ENCODE measurements at places on chromosomes 2 and 18.

DNA sequence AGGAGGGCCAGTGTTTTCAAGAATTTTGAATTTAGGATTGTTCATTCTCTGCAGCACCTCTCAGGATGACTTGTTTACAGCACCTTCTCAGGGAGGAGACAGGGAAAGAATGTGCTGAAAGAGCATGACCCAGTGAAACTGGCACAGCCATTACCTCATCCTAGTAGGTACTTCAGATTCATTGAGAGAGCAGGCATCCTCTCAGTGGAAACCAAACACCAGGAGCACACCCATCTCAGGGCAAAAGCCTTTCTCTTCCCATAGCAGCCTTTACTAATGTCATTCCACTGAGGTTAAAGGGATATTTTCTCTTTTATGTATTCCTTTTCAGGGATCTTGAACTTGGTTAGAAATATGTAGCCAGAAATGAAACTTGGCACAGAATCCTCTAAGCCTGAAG, 2.6 kb downstream of the MAP2 start:
- no peak for DNase-seq

DNA sequence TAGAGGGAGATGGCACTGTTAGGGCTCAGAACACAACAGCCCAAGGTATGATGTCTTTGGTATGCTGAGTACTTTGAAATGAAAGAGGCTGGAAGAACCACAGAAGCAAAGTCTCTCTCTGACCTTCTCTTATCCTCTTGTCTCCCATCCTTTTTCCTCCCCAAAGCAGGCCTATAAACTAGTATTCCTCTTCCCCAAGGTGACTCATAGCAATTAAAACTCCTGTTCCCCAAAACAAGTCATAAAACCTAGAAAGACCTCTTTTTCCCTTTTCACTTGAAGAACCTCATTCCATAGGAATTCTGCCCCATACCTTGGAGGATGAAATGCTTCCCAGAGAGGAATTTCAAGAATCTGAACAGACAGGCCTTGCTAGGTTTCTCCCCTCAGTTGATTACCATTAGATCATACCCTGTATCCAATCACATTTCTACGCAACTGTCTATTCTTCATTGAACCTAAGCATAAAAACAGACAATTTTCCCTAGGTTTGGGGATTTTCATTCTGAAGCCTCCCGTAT, 25.7 kb downstream of the MDH1 start:
- no peak for DNase-seq

- DNase-seq: no peak
Observed at GRCh38 chr2:184304006-184304405, 294.3 kb upstream of the ZNF804A start.

GRCh38 chr18:36805105-36805504, 23.7 kb downstream of the TPGS2 start:
- DNase-seq: no peak

DNA sequence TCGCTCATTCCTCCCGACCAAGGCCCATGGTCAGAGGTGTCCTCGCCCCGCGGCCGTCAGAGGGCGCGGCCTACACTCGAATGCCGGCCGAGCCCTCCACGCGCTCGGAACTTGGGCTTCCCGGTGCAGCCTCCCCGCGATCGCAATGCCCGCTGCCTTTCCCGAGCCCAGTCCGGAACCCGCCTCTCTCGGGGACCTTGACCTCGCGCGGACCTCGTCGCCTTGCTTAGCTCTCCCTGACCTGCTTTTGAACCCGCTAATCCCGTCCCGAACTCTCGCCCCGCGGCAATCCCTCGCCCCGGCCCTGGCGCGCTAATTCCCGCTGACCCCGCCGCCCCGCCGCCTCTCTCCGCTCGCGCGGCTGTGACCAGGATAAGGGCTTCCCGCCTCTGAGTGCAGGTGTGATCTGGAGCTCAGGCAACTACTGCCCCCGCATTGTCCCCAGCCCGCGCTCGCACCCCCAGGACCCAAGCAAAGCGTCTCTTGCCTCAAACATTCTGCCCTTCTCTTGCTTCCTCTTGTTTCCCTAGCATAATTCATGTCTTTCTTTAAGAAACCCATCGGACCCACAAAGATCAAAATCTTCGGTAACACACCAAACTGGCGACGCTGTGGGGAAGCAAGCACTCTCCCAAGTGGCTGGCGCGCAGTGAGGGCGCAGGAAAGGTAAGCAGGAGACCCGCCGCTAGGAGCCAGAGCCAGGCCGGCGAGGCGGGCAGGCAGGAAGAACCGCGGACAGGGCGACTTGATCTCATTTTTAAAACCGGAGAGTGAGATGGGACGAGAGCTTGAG, 46.6 kb upstream of the ATP6V1B1 start:
- no peak for DNase-seq

GRCh38 chr18:49692906-49693716, 120.2 kb downstream of the ACAA2 start:
- DNase-seq: no peak

GRCh38 chr2:30915486-30915885, 108.2 kb upstream of the CAPN13 start:
- DNase-seq: no peak

DNA sequence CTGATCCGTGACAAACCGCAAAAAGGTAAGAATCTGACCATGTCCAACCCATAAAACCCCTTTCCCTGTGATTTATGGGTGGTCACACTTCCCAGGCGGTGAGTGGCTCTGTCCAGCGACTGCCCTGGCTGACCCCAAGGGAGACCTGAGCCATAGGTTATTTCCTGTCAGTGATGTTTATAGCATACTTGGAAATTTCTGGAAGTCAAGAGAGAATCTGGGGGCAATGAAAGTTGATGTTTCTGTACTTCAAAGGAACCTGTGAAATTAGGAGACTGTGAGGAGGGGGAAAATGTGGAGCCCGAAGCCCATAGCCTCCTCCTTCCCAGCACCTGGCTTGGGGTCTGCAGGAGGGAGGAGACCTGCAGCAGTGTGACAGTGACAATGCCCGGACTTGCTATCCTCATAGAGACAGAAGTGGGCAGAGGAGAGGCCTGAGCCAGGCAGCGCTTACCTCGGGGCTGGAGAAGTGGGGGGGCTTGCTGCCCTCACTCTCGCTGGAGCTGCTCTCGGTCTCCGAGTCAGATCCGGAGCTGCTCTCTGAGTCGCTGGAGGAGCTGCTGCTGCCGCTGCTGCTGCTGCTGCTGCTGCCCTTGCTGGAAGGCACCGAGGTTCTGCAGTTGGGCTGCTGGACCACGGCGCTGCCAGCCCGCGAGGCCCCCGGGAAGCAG, 111.3 kb upstream of the REV1 start:
- no peak for DNase-seq

DNA sequence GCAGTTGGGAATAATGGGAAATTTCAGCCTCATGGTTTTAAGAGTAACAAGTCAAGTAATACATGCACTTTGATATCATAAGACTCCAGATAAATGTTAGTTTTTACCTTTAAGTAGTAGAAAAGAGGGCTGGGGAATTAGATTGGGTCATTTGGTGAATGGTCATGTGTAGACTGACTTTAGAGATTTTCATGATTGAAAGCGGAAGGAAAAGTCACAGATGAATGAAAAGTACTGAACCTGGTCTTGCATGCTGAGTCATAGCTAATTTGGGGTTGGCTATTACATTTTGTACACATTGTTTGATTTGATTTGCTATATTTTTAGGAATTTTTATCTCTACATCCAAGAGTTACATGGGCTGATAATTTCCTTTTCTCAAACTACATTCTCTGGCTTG, 539.4 kb upstream of the SPHKAP start:
- no peak for DNase-seq

DNA sequence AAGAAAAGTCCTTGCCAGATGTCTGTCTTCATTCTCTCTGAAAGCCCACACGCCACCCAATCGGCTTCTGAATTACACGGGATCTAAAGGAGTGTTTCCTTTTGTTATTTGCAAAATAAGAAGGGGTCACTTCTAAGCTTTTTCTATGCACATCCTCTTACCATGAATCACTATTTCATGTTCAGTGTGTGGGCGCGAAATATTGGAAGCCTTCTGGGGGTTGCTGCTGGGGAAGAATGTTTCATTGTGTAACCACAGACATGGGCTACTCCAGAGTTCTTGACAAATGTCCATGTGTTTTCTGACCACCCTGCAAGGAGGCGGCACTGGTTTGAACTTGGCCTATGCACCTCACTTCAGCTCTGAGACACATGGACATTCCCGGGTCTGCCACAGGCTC, 133.6 kb upstream of the APCDD1 start:
- no peak for DNase-seq

- no peak for DNase-seq
Observed at GRCh38 chr2:16664809-16665747, 556 bp downstream of the CYRIA start.

Data from germinal center (tissue), 1 donor.